ENCODE measurements at places on chromosomes 16 and 17. TPM values are rescaled to one million over a fixed set of nuclear protein-coding genes. Genes with fewer than 3 reads are reported as not detected.

DNA sequence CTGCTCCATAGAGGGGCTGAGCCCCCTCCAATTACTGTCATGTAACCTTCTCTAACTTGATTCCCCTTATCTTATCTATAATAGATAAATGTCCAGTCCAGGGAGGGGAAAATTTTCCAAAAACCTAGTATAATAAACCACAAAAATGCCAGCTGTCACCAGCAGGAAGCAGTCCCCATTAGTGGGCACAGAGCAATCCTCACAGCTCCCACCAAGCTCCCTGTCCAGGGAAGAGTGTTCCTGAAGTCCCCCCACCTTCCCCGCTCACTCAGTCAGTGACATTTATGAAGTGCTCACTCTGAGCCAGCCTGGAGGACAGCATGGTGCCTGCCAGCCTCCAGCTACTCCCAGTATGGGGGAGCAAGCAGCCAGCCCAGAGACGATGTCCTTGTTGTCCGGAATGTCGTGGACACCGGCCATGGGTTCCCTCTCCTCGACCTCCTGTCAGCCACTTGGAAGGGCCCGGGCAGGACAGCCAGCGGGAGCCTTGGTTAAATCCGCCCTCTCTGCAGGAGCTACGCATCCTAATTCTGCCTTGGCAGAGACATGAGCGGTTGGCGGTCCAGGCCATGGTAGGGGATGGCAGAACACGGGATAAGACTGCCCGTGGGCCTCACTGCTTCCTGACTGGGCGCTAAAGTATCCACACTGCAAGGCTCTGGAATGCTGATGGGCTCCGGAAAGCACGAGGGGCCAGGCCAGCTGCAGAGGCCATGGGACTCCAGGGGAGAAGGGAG lies 102.0 kb upstream of the CDH5 start:
- DNase-seq: no peak

The CCR7 gene
- not detected for total RNA-seq

DNA sequence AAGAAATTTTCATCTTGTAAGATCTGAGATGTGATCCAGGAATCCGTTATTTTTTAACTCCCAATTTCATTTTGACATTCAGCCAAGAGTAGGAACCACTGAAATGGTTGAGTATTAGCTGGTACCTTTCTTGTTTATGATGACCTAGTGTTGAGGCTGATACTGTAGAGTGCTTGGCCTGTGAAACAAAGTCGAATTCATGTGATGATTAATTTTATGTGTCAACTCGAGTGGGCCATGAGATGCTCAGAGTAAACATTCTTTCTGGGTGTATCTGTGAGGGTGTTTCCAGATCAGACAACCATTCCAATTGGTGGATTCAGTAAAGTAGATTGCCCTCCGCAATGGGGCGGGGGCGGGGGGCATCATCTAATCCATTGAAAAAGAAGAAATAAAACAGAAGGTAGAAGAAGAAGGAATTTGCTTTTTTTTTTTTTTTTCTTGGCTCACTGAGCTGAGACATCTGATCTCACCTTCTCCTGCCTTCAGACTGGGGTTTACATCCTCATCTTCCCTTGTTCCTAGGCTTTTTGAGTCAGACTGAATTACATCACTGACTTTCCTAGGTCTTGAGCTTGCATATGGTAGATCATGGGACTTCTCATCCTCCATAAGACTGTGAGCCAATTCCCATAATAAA lies 264.6 kb upstream of the KCNJ16 start:
- DNase-seq: no peak

GRCh38 chr16:553601-554296 lies 6.4 kb upstream of the PRR35 start:
- DNase-seq: no peak

The CCDC92B gene
- 0.48 TPM for total RNA-seq

DNA sequence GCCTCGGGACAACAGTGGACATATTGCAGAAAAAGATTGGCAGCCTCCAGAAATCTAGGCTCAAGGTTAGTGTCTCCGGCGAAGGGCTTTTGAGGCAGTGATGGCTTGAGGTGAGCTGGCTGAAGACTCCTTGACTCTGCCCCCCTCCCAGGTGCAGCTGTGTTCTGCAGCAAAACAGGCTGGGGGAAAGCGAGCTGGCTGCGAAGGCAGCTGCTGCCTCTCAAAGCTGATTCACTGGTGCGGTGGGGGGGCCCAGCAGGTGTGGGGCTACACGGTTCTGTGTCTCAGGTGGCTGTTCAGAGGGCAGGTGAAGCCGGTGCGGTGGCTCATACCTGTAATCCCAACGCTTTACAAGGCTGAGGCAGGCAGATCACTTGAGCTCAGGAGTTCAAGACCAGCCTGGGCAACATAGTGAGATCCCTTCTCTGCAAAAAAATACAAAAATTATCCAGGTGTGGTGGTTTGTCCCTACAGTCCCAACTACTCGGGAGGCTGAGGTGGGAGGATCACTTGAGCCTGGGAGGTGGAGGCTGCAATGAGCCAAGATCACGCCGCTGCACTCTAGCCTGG lies 22.9 kb downstream of the C16orf96 start:
- no peak for DNase-seq

- no peak for DNase-seq
These were observed 44.5 kb downstream of the CUEDC1 start for GRCh38 chr17:57910462-57911420.

- no peak for DNase-seq
These were observed 104.0 kb upstream of the ZFHX3 start for GRCh38 chr16:73151941-73152340.

DNA sequence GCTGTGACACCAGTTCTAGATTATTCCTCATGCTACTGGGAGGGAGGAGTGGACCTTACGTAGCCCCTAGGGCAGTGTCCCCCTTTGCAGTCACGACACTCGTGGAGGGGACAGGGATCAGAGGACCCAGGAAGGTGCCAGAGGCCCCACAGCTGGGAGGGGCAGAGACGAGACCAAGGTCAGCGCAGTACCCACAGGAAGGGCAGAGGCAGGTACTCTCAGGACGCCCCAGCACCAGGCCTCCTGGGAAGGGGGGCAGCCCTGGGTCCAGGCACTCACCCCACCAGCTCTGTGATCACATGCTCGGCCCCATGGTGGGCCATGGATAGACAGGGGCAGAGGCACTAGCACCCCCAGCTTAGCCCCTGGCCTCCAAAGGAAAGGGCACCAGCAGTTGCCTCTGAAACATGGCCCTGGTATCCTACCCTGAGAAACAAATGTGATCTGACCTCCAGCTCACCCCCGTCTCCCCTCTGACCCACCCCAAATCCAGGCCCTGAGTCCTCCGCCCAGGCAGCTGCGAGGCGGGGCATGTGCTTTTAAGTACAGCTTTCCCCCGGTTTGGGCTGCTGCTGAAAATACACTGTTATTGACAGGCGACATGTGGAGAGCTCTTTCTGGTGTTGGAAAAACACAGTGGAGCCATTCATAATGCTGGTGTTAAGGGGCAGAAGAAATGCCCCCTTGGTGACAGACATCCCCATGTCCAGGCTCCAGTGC lies 361.9 kb downstream of the C16orf95 start:
- no peak for DNase-seq

- no peak for DNase-seq
These were observed 26.4 kb downstream of the SMYD4 start for GRCh38 chr17:1803280-1803679.

The MT1A gene
- total RNA-seq: not detected

DNA sequence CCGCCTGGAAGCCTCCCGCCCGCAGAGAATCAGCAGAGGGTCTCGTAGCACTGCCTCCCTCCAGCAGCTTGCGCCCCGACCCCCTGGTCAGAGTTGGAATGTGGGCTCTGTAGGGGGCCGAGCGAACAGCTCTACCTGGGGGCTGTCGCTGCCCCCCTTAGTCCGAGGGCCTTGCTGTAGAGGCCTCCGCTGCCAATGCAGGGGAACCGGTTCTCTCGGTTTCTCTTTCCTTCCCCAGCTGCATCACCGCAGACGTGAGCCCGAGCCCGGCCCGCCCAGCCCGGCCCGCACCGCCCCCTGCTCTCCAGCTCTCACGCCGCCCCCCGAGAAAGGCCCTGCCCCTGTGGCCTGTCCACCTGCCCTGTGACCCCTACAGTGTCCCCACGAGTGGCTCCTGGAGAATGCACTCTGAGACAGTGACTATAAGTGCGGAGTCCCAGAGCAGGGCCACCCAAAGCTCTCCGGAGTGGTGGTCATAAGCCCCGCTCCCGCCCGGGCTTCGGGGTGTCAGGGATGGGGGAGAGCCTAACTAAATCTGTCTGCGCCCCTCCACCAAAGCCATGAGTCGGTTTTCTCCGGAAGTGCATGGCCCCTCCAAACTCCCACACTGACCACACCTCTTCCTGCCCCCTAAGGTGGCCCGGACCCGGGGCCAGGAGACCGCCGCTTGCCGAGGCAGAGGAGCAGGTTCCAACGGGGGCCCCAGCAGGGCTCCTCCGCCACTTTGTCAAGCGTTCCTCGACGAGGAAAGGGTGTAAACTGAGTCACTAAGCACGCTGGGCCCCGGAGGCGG lies 1.7 kb downstream of the ARHGAP27 start:
- DNase-seq: peak; percentile 74

The HOXB5 gene
- not detected for total RNA-seq

DNA sequence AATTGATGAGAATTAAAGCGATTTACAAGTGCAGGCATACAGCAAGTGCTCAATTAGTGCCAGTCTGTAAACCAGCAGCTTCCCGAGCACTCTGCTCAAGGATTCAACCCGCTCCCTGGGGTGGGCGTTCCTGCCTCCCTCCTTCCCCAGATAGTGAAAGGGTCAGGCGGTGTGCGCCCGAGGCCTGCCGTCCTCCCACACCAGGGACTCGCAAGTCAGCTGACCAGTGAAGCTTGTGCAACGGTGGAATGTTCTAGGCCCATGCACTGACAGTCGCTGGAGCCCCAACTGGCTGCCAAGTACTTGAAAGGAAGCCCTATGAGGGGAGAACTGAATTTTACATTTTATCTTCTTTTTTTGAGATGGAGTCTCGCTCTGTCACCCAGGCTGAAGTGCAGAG lies 53.5 kb upstream of the PABPN1L start:
- no peak for DNase-seq

The OTOP3 gene
- not detected for total RNA-seq

GRCh38 chr16:69615528-69615927 lies 49.8 kb downstream of the NFAT5 start:
- DNase-seq: no peak

GRCh38 chr17:8056232-8056975 lies 17.5 kb downstream of the ALOX15B start:
- DNase-seq: peak; percentile 59

DNA sequence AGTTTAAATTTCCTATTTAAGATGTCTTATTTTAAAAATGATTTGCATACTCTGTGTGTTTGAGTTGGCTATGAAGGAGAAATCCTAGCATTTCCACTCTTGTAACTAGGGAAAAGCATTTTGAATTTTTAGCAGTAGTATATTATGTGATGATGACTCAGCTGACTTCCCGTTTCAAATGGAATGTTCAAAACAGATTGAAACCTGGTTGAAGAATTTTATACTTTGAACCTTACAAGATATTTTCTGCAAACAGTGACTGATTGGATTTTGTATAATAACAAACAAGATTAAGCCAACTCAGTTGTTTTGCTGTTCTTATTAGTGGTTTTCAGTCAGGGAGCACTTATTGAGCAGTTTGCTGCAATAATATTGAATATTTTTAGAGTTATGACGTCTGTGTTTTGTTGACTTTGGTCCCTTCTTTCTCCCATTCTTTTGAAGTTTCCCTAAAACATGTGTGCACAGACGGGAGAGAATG lies 8.0 kb downstream of the TNRC6A start:
- peak; percentile 50 for DNase-seq

The SMIM36 gene
- 1.9 TPM for total RNA-seq

DNA sequence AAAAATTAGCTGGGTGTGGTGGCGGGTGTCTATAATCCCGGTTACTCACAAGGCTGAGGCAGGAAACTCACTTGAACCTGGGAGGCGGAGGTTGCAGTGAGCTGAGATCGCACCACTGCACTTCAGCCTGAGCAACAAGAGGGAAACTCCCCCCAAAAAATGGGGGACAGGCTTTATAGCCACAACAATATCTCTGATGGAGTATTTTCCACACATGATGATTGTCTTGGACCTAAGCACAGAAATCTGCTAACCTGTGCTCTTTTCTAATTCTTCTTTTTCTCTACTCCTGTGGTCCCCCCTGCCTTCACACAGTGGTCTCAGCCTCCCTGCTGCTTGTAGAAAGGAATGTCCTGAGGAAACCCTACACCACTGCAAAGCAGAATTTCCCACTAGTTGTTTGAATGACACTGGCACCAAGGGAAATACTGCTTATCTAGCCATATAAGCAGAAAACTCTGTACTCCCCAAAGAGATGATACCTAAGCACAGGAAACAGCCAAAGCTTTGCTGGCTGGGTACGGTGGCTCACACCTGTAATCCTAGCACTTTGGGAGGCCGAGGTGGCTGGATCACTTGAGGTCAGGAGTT lies 117.6 kb downstream of the USP31 start:
- no peak for DNase-seq

DNA sequence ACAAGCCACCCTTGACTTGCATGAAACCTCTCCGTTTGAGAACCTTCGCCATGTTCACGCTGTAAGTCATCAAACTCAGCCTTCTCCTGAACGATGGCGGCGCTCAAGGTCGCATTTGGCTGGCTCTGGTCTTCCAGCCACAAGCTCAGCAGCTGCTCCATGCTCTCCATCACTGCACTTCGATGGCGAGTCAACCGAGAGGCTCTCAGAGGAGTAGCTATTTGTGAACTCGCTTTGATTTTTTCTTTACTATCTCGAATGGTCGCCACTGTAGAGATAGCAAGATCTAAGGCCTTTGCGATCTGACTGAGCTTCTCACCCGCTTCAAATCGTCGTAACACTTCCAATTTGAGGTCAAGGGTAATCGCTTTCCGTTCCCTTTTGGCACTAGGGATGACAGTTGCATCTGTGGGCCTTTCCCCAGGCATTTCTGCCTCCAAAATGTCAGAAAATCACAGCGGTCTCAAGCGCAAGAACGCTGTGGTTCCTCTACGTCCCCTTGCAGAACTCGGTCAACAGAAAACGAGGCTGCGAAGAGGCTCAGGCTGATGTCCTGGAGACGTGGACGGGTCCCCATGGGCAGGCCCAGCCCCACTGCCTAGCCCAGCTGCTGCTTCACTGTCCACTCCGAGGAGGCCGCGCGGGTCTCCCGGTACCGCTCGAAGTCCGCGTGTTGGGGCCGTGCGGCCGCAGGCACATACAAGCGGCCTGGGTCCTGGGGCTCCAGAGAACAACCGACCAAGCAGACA lies 23.1 kb downstream of the DEF8 start:
- no peak for DNase-seq

DNA sequence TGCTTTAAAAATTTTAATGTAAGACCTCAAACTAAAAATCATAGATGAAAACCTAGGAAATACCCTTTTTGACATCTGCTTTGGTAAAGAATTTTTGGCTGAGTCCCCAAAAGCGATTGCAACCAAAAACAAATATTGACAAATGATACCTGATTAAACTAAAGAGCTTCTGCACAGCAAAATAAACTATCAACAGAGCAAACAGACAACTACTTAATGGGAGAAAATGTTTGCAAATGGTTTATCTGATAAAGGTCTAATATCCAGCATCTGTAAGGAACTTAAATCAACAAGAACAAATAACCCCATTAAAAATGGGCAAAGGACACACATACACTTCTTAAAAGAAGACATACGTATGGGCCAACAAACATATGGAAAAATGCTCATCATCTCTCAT lies 242.5 kb downstream of the BCAS3 start:
- no peak for DNase-seq
